ENCODE measurements at places on chromosomes 11 and 22. TPM values are rescaled to one million over a fixed set of nuclear protein-coding genes. Genes with fewer than 3 reads are reported as not detected.

DNA sequence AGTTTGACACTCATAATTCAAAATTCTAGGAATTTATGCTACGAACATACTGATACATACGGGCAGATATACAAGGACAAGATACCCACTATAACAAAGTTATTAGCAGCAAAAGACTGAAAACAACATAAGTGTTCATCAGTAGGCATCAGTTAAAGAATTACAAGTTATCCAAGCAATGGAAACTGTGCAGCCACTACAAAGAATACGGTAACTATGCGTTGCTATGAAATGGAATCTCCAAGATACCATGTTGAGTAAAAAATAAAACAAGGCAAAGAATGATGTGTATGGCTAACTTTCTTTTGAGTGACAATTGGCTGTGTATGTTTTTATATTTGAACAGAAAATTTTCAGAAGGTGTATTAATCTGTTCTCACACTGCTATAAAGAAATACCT is 151.7 kb downstream of the ADAMTS15 start:
- no peak for DNase-seq

- peak; percentile 31 for DNase-seq
These were observed 24.1 kb upstream of the SUSD2 start for GRCh38 chr22:24156913-24157821.

- DNase-seq: no peak
These were observed 20.6 kb downstream of the MRGPRG start for GRCh38 chr11:3197878-3198528.

Gene HDHD5
- total RNA-seq: 138 TPM

GRCh38 chr22:46376111-46376510 is 40.6 kb downstream of the TRMU start:
- peak; percentile 65 for DNase-seq

DNA sequence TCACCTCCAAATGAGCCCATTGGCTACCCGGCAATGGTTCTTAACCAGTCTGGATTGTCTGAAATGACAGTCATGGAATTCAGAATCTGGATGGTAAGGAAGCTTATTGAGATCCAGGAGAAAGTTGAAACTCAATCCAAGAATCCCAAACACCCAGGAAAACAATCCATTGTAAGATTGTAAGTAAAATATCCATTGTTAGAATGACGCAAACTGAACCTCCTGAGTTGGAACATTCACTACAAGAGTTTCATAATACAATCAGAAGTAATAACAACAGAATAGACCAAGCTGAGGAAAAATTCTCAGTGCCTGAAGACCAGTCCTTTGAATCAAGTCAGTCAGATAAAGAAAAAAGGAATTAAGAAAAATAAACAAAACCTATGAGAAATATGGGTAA is 22.1 kb downstream of the OR8G5 start:
- DNase-seq: no peak

Gene TRIOBP
- 274 TPM for total RNA-seq

DNA sequence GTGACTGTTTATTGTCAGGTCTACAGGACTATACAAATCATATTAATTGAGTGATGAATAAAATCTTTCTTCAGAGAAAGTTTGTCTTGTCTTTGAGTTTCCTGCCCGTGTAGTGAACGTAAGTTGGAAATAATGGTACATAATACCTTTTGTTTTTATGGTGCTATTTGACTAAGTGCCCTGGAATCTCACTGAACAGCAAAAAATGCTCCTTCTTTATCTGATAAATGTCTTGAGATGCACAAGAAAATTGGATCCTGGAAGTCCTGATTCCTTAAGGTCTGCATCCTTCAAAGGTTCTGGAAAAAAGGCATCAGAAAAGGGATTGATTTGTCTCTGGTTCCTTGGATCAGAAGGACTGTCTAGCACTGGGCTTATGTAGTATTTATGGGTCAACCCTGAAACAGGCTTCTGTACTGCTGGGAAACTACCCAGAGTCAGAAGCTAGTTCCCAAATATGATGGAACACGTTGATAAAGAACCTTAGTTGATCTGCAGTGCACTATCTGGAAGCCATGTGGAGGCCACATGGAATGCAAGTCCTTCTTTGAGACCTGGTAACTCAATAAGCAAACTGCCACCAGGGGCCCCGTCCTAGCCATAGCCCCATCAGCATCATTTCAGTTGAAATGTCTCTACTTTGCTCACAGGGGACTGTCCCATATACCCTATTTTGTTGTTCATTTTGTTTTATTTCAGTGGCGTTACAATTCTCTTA is 100.6 kb upstream of the CD44 start:
- DNase-seq: no peak

DNA sequence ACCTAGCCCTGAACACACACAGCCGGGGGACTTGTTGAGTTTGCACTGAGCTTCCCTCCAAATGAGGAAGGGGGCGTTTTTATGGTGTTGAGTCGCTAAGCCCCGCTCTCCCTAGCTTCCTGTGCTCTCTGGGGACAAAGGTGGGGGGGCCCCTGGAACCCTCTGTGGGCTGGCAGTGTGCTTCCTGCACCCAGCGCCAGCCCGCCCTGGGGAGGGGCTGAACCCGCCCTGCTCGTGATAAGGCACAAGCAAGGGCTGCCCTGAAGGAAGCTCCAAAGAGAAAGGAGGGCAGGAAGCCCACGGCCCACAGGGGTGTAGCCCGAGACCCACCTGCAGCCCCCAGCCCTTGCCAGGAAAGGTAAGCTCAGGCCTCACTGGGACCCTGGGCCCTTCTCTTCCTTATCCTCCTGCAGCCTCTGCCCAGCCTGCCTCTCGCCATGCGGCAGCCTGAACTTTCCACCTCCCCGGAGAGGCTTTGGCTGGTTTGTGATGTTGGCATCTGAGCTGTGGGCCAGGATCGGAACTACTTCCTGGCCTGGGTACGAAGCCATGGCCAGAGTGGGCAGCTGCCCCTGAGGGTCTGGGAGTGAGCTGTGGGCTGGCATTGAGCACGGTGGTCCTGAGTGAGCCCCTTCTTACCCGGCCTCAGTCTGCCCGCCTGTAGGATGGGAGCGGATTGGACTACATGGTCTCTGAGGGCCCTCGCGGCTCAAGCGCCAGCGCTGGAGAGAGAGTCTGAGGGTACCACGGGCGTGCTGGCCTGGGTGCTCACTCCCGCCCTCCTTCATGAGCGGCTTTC is at the start of gene FERMT3:
FERMT3 (plus strand) TSS at position 265 of the 799 bp plus-strand sequence. CDS start 644 bp downstream, outside the sequence.
- DNase-seq: no peak

DNA sequence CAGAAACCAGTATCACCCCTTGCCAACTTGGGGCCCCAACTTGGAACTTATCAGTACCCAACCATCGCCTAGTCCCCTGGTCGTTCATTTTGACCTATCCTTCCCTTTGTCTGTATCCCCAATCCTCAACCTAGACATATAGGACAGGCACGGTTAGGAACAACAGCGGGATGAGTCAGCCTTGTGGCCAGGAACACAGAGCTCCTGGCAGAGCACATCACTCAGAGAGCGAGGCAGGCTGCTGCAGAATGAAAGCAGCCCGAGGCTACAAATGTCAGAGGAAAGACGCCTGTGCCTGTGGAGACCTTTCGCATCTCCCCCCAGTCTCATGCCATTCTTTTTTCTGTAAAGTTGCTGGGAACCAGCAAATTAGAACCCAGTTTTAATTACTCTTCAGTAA is 14.6 kb downstream of the DKK3 start:
- DNase-seq: peak; percentile 65

GRCh38 chr11:93032580-93032979 is 63.1 kb downstream of the MTNR1B start:
- DNase-seq: no peak

DNA sequence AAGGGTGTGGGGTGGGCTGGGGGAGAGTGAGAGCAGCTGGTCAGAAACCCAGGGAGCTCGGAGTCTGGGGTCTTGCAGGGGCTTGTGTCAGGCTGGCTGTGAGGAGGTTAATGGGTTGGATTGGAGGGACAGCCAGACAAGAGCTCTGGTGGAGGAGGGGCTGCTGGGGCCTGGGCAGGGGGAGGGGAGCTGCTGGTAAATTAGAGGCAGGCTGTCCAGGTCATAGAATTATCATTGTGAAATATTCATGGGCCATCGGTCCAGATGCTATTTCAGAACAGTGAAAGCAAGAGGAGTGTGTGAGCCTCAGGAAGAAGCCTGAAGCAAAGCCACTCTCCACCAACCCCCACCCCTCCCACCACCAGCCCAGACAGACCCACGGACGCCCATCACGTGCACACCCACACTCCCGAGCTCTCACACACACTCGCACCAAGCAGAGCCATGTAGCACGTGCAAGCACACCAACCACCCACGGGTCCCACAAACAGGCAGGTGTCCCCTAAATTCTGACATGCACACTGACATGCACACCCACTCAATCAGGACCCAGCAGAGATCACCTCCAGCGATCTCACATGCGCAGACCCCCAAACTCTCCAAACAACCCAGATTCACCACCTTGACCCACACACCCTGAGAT is 18.8 kb downstream of the RTN4RL2 start:
- DNase-seq: no peak

DNA sequence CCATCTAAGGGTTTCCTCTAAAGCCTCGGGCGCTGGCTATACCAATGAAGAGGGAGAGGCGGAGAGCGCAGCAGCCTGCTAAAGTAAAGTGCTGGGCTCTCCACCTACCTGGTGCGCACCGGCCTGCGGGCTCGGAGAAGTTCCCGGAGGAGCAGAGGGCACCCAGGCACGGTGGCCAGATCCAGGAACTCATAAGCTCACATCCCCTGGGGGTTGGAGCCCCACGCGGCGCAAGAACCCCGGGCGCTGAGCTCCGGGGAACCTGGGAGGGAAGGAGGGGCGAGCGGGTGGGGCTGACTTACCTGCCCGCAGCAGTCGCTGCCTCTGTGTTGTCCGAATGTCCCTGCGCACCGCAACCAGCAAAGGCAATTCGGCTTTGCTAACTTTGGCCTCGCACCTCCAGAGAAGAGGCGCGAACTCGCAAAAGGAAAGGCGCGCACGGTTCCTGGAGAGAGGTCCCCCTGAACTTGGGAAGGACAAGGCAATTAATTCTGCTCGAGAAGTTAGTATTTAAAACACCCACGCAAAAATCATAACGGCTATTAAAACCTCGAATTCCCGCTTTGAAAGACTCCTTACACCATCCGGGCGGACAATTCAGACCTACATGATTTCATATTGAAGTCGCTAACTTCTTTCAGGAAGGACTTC is 127.6 kb upstream of the C11orf58 start:
- no peak for DNase-seq

DNA sequence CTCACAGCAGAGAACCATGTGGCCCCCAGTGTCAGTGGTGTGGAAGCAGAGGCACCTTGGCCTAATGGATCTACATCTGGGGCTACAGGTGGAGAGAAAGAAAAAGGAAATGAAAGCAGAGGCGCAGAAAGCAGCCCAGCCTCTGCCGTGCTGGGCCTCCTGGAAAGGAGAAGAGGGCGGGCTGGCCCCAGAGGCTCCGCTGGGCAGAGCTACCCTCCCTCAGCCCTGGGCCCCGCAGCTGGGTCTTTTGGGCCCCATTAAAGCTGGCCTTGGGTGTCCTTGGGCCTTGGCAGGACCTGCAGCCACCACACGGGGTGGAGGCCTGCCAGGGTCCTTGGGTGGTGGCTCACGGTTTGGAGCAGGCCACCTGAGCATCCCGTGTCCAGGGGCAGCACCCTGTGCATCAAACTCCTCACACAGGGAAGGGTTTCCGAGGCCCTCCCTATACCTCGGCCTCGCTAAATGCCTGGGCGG is 31.6 kb upstream of the GAL start:
- no peak for DNase-seq

- DNase-seq: no peak
These were observed 30.8 kb upstream of the POU2AF1 start for GRCh38 chr11:111409915-111410314.

Gene SHISAL1
- 1.2 TPM for total RNA-seq

Gene NTM
- not detected for total RNA-seq

- DNase-seq: no peak
These were observed 17.8 kb upstream of the CARS1 start for GRCh38 chr11:3074912-3075589.

DNA sequence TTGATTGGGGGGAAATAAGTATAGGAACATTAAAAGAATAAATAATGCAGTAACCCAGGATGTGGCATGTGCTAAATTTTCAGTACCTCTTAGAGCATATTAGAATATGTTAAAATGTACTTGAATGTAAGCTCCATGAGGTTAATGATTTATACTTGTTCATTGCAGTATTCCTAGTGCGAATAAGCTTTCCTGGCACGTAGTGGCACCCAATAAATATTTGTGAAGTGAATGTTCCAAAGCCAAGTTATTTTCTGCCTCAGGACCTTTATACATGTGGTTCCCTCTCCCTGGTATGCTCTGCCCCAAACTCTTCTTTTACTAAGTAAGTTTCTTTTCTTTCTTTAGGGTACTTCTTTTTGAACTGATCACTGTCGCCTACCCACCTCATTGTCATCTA is 118.8 kb downstream of the DBX1 start:
- DNase-seq: no peak

- no peak for DNase-seq
These were observed 54.0 kb downstream of the RPUSD4 start for GRCh38 chr11:126157326-126158030.

GRCh38 chr11:46003572-46003971 is 81.1 kb downstream of the LARGE2 start:
- DNase-seq: no peak

DNA sequence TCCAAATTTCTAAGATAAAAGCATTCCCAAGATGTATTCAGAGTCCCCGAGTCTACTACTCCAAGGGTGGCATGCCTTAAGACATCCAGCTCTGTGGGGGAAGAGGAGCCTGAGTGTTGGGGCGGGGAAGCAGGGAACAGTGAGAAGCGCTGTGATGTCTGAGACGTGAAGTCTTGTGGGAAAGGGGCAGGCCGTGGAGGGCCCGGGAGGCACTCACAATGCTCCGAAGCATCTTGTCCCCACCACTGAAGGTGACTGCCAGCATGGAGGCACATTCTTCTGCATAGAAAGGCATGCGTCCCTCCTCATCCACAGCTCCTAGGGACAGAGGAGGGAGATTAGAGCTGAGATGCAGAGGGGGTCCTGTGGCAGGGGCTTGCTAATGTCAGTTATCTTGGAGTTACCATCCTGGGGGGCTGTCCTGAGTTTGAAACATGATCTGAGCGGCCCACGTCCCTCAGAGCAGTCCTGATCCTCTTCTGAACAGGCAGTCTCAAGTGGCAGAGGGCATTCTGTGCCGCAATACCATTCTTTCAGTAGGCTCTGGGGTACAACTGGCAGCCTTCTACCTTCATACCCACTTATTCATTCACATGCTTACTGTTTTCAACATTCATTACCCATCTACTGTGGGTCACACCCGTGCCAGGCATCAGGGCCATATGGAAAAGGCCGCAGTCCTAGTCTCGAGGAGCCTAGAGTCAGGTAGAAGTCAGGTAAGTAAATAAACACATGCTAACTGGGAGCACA is 8.7 kb downstream of the PCSK7 start:
- no peak for DNase-seq

DNA sequence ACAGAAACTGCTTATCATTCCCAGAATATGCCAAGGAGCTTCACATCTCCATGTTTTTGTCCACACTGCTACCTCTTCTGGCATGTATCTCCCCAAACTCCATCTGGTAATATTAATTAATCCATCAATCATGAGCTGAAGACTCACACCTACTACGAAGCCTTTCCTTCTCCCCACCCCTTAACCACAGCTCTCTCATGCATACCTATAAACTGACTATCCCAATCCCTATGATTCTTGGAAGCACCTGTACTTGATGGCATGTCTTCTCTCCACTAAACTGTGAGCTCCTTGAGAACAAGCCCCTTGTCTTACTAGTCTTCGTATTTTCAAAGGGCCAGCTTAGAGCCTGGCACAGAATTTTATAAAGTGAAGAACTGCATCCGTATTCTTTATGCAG is 47.3 kb downstream of the RELT start:
- no peak for DNase-seq

Gene PTS
- 30.1 TPM for total RNA-seq

Data from Caki2 (cell line).